ENCODE measurements at places on chromosomes 3 and 15.

GRCh38 chr3:52119826-52120225, 34.4 kb downstream of the POC1A start:
- DNase-seq = no peak

GRCh38 chr3:48248095-48248850, 7.4 kb downstream of the ZNF589 start:
- DNase-seq = no peak

DNA sequence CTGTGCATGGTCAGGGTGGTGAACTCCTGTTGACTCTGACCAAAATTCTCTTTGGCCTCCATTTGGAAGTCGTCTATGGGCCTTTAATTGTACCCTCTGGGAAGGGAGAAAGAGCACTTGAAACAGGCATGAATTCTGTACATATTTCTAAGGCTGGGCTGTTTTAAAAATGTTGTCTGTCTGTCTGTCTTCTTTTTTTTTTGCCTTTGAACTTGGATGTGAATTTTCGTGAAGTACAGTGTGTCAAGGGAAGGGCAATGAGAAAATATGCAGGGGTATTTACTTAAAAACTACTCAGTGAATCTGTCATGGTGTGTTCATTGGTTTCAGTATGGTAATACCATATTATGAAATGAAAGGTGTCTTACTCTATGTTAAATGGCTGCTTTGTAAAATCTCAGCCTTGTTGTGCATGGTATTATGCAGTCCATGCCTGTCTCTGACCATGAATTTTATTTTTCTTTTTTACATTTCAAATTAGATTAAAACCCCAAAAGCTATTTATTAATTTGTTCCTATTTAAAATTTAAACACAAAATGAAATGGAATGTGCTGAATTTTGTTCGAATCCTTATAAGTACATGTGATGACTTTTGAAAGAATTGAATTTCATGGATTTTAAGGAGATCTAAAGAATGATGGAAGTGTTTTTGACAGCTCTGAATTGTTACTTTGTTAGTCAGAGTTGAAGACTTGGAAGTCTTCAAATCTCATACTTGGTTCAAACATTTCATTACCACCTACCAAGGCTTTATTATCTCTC, 51.1 kb downstream of the RARB start:
- DNase-seq = no peak

DNA sequence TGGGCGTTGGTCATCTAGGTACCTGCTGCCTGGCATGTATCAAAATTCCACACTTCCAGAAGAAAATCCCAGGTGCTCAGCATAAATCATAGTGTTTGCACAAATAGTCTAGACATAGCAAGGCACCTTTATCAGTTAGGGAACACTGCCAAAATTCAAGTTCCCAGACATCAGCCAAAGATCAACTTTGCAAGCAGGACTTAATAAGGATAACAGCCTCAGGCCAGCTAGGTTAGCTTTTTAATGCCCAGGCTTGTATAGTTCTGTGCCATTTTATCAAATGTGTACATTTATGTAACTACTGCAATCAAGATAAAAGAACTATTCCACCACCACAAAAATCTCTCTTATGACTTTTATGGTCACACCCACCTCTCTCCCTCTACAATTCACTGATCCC, 30.7 kb downstream of the DZIP3 start:
- no peak for DNase-seq

- no peak for DNase-seq
Measured at GRCh38 chr3:37620071-37620635, 241.5 kb upstream of the CTDSPL start.

DNA sequence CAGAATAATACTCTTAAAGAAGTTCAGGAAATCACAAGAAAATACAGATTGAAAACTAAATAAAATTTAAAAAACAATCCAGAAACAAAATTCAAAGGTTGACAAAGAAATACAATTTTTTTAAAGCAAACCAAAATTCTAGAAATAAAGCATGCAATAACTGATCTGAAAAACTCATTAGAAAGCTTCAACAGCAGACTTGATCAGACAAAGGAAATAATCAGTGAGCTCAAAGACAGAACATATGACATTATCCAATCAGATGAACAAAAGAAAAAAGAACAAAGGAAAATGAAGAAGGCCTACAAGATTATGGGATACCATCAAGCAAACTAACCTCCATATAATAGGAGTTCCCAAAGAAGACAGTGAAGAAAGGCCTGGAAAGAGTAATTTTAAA, 336.8 kb downstream of the RSL24D1 start:
- no peak for DNase-seq

DNA sequence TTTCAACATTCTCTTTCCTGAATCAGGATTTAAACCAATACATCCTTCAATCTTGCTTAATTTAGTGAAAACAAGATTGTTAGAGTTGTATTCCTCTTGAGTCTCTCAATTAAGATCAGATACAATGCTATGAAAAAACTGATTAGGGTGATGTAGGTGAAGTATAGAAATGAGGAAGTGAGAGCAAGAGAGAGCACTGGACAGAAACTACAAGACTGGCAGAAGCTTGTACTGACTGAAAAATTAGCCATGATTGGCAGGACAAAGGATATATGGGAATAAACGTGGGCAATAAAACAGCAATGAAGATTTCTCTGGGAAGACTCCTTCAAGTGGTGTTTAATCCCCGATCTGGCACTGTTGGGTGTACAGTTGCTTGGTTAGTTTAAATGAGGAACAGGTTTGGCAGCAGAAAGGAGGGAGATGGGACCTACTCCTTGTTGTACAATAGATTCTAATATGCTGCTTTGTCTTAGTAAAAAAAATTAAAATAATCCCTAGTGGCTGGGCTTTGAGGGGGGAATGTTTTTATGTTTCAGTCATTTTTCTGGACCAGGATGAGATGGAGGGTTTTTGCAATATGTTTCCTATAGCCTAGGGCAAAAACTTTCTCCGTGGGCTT, 252.7 kb downstream of the SLC9A9 start:
- DNase-seq = no peak

GRCh38 chr3:32239307-32240158, 1.1 kb downstream of the CMTM8 start:
- DNase-seq = no peak

DNA sequence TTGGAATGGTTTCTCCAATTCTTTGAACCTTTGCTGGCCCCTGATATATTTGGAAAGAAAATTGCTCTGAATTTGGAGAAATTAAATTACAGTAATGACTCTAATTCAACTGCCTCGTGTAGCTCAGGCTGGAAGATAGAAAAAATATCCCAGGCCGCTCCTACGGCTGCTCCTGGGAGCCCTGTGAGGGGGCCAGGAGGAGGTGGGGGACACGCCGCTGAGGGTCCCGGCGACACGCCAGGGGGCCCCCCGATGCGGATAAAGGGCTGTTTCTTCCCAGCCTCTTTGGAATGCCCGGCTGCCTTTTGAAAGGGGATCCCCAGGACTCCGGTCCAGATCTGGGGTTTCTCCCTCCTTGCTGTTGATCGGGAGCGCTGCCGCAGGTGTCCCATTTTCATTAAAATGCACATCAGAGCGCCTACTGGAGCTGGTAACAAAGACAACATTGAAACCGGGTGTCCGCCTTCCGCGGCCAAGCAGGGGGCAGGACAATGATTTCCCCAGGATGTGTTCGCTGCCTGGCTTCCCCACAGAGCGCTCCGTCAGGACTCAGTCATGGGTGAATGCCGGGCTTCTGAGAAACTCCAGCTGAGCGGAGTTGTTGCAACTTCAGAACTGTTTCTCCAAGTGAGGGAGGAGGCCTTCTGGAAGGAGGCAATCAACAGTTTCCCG, 200.1 kb upstream of the KBTBD8 start:
- DNase-seq = no peak

DNA sequence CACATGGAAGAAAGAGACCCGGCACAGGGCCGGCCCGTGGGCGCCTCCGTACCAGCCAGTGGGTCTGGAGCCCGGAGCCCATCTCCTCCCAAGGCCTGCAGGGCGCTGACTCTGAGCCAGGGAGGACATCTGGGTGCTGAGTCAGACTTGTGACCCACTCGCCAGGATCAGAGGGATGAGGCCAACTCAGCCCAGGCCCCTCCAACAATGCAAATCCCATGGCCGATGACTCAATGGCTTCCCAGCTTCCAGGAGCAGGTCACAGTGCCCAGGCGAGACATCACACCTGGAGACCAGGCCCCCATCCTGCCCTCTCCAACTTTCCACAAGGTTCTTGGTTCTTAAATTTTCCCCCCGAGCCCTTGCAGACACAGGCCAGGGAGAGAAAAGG, 95.1 kb downstream of the LRIG1 start:
- DNase-seq = no peak

DNA sequence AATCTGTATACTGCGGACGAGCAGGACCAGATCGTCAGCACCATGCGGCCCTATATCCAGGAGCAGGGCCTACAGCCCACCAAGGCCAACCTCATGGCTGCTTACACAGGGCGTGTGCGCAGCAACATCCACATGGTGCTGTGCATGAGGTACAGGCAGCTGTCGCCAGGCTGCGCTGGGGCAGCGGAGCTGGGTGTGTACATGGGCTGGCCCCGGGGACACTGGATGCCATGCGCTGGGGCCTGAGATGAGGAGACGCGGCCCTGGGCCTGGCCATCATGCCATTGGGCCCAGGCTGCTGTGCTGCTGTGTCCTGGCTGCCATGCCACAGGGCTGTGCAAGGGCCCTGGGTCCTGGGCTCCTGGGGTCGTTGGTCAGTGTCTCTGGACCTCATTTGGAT, 61.5 kb downstream of the SEMA3G start:
- no peak for DNase-seq

- no peak for DNase-seq
Measured at GRCh38 chr3:129487183-129487867, 41.1 kb upstream of the RHO start.

DNA sequence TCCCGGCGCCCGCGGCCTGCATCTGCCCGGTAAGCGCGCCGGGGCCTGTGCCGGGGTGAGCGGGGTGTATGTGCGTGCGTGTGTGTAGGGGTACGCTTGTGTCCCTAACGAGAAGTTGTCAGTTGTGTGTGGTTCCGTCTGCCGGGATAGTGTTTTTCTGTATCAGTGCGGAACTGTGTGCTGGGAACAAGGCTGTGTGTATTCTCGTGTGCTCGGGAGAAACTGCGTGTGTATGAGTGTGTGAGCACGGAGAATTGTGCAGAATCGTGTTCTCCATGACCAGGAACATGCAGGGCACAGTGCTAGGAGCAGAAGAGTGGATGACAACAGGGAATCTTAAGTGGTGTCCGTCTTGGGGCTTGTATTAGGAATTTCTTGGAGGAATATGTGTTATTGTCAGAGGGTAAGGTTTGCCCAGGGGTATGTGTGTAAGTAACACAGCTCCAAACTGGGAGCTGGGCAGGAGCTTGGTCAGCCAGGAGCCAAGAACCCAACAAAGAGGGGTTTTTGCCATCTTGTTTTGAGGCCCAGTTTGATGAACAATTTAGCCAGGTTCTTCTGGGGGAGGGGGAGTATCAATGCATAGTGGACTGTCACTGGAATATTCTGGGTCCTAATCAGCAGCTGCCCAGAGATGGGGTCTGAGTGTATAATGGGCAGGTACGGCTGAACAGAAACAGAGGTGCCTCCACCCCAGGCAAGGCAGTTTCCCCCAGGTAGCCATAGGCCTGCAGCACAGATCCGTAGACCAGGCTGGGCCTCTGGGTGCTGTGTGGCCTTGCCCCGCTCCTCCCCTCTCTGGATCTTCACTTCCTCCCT, 2.1 kb downstream of the ISL2 start:
- DNase-seq = no peak

GRCh38 chr3:186442162-186442561, 80.1 kb upstream of the DGKG start:
- no peak for DNase-seq

GRCh38 chr3:183967693-183968092, 50.0 kb downstream of the ABCC5 start:
- DNase-seq = no peak

- DNase-seq = no peak
Measured at GRCh38 chr3:139430493-139430892, 41.0 kb upstream of the COPB2 start.

DNA sequence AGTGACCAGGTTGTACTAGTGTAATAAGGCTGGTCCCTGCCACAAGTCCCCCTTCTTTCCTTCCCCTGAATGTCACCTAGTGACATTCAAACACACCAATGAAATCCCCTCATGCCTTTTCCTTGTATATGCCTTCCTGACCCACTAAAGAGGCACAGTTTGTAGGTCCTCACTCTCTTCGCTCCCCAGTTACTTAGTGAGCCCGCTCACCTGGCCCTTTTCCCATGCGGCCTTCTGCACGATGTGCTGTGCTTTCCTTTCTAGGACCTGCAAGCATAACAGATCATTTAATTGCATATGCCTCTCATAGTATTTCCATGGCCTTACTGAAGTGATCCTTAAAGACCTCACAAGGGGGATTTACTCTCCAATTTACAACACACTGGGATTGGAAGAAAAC, 146.3 kb downstream of the THRB start:
- no peak for DNase-seq

DNA sequence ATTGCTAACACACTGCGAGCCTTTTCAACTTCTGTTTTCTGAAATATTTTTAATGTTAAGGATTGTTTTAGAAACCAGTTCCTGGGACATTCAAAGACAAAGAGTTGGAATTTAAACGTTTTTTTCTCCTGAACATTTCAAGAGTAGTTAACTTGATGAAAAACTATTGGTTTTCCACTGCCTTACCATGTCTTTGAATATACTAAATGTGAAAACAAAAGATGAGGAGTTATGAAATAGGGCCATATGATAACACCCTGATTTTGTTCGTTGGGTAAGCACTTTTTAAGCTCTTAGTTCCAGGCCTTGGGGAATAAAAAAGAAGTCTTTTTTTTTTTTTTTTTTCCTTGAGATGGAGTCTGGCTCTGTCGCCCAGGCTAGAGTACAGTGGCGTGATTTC, 2.8 kb downstream of the DIS3L start:
- DNase-seq = no peak

DNA sequence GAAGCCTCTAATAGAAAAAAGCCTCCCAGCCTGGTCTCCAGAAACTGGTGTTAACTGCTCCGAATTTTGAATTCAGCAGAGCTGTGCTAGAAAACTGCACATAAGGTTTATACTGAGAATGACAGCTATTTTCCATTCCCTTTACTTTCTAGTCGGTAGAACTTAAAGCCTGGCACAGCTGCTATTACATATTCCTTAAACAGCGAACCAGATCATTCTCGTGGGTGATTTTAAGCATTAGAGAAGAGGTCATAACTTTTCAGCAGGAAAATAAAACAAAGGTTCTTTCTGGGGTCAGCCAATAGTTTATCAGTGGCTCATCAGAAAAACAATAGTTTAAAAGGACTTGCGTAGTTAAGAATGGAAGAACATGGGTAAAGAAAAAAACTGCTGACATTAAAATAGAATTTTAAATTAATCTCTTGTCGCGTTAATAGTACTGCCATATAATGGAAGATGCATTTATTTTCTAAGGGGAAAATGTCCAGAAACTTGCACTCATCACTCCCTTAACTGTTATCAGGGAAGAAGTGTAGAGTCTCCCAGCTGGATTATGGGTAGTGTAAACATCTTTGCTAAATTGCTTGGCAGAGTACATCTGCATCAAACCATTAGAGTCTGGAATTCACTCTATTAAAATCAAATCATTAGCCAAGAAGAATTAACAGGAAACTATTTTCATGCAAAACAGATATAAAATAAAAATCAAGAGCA, 7.9 kb downstream of the VGLL4 start:
- no peak for DNase-seq

DNA sequence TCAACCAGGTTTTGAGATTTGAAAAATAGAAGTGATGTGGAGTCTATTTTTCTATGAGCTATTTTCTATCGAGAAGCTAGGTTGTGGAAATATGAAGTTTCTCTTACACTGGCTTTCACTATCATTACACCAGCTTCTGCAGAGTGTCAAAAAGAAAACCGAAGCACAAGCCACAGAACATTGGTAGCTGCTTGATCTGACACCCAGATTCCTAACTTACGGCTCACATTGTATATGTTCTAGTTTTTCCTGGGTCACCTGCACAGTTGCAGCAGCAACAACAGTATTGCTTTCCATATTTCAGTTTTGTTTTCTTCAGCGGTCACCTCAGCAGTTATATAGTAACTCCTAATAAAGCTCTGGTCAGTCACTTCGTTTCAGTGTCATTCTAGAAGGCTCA, 790.1 kb downstream of the PLOD2 start:
- DNase-seq = no peak
